ENCODE measurements at places on chromosomes 3 and 15. TPM values are rescaled to one million over a fixed set of nuclear protein-coding genes. Genes with fewer than 3 reads are reported as not detected.

DNA sequence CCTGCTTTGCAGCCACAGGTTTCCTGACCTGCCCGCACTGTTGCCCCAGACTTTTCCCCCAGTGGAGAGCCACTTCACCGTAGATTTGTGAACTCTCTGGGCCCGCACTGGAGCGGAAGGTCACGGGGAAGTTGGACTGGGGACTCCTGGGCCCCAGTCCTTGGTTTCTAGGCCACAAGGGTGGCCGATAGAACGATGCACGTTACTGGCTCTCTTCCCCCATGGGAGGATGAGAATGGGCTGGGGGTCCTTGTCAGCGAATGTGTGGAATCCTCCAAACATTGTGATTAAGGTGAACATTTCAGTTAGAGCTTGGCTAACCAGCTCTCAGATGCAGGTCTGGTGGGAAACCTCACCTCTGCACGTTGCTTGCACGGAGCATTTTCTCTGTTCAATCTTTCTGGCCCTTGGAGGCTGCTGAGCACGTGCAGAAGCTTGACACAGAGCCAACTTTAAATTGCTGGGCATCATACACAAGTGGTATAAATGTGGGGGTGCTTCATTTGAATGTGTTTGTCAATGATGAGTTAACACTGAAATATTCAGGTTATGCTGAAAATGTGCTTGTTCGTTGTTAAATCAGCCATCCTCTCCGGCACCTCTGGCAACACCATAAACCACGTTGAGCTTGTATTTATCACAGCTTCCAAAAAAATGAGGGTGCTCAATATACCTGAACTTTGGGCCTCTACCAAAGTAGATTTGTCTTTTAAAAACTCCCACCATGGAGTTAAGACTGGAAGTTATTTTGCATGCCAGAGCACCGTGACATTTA lies 976 bp downstream of the DIS3L start:
- no peak for DNase-seq

- no peak for DNase-seq
Observed at GRCh38 chr3:193814166-193814892, 221.3 kb downstream of the OPA1 start.

- no peak for DNase-seq
Observed at GRCh38 chr3:149368201-149368673, 9.2 kb downstream of the TM4SF1 start.

- DNase-seq, result no peak
Observed at GRCh38 chr15:41438206-41438605, 21.3 kb downstream of the RTF1 start.

GRCh38 chr3:127585163-127585812 lies 5.2 kb downstream of the TPRA1 start:
- DNase-seq, result no peak

DNA sequence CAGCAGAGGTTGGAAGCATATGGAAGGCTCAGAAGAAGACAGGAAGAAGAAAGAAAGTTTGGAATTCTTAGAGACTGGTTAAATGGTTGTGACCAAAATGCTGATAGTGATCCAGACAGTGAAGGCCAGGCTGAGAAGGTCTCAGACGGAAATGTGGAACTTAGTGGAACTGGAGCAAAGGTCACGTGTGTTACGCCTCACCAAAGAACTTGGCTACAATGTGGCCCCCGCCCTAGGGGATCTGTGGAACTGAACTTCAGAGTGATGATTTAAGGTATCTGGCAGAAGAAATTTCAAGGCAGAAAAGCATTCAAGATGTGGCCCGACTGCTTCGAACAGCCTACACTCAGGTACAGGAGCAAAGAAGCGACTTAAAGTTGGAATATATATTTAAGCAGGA lies 83.1 kb downstream of the MYO5A start:
- DNase-seq, result no peak

DNA sequence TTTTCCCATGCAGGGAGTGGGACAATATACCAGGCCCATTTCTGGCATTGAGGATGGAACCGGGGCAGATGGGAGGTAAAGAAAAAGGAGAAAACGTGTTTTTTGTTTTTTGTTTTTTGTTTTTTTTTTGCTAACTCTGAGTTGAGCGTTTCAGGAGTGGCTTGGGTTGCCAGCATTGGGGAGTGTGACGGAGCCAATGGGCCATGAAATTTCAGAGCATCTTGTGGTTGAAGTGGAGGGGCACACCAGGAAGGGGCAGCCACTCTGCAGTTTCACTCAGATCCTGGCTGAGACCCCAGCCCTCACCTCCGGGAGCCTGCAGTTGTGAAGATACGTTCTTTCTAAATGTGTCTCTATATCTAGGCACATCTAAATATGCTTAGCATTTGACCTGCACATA lies 240.5 kb downstream of the TLE3 start:
- no peak for DNase-seq

GRCh38 chr3:123841476-123842238 lies 42.5 kb downstream of the MYLK start:
- no peak for DNase-seq

GRCh38 chr15:75696311-75696720 lies 16.3 kb downstream of the CSPG4 start:
- DNase-seq, result no peak

- no peak for DNase-seq
Observed at GRCh38 chr15:36294359-36294758, 285.1 kb upstream of the CDIN1 start.

PTX3 gene
- total RNA-seq, result 0.70 TPM

CNTN3 gene
- total RNA-seq, result not detected

ZNF501 gene
- total RNA-seq, result 0.64 TPM

SLC12A1 gene
- not detected for total RNA-seq

LNP1 gene
- 2.0 TPM for total RNA-seq
